ENCODE measurements at places on chromosomes 7 and 10.

DNA sequence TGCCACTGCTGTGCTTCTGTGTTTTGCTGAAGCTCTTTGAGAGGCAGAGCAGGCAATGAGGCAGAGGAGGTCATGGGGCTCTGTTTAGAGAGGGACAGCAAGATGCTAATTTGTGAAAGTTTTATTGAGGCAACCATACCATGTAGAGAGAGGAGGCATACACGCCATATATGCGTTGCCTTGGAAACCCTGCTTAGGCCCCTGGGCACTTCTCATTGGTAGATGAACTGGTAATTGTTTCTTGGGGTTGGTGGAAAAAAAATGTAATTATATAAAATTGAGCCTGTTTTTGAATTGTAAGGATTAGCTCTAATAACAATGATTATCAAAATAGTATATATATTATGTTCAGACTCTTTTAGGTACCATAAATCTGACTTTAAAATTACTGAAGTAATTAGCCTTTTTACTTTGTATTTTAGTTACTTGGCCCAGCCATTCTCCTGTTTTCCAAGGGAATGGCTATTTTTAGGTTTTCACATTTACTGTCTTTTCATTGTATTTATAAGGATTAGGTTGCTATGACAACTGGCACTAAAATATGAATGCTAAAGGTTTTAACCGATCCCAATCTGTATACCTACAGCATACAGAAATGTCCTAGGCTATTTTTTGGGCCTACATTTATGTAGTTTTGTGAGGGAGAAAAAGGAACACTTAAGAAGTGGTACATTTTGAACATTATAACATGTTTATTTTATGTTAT is 52.4 kb downstream of the BZW2 start:
- no peak for DNase-seq

DNA sequence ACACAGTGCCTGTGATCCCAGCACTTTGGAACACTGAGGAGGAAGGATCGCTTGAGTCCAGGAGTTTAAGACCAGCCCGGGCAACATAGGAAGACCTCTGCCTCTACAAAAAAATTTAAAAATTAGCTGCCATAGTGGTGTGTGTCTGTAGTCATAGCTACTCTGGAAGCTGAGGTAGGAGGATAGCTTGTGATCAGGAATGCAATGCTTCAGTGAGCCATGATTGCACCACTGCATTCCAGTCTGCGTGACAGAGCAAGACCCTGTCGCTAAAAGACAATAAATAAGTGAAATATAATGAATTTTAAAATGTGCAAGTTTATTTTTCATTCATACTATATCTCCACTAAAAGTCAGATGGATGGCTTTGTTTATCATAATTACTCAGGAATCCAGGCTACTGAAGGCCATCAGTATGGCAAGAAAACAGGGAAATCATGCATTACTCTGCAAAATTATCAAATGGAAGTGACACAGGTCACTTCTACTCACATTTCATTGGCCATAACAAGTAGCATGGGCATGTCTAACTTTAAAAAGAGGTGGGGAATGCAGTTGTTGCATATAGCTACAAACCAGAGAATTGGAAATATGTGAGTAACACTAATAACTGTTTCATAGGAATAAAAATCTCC is 32.9 kb upstream of the FAM3C start:
- no peak for DNase-seq

DNA sequence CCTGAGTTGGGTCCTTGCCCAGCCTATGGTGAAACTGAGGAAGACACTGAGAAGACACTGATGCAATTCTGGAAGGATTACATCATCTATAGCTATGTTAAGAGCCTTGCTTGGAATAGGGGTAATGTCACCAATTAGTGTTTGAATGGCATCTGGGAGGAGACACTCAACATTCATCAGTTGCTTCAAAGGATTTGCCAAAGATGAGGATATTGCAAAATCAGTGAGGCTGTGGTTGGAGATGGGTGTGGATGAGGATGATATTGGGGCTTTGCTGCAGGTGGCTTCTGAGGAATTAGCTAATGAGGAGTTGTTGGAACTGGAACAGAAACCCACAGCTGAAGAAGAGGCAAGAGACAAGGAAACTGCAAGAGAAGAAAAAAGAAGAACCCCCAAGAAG is 146.7 kb upstream of the SP4 start:
- DNase-seq, result no peak

GRCh38 chr7:90579181-90579688 is 16.9 kb upstream of the CDK14 start:
- DNase-seq, result peak; percentile 44

- DNase-seq, result peak; percentile 82
These were observed at the start of gene SEMA3A for GRCh38 chr7:84194484-84195271. SEMA3A (minus strand) TSS chr7:84194789; CDS start chr7:84194586, 203 bp downstream.

- no peak for DNase-seq
These were observed 72.9 kb upstream of the PRLHR start for GRCh38 chr10:118668228-118668952.

DNA sequence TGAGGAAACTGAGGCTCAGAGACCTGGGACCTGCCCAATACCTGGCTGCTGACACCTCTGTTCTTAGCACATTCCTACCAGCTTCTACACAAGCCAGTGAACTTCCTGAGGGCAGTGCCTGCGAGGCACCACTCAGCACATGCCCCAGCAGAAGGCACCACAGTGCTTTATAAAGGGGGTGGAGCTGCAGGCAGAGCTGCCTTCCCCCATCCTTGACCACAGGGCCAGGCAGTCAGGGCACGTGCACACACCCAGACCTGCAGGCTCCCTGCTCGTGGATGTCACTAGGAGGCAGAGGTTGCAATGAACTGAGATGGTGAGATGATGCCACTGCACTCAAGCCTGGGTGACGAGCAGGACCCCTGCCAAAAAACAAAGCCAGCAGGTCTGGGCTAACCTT is 39.2 kb upstream of the TUBB8 start:
- no peak for DNase-seq

GRCh38 chr10:123142701-123143161 is 5.2 kb upstream of the HMX2 start:
- no peak for DNase-seq

DNA sequence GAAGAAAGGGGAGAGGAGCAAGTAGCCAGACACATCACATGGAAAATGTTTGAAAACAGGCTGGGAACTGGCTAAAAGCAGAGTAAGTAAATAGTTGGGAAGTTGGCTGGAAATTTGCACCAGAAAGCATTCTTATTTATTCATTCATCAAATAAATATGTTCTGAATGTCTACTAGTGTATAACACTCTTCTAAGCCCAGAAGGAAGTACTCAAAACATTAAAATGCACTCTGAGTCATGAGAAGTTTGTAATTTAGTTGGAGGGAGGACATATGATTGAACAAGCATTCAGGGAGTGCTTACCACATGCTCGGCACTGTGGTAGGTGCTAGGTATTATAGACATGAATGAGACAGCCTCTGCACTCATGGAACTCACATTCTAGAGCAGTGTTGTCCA is 37.0 kb upstream of the CNNM1 start:
- DNase-seq, result peak; percentile 15

DNA sequence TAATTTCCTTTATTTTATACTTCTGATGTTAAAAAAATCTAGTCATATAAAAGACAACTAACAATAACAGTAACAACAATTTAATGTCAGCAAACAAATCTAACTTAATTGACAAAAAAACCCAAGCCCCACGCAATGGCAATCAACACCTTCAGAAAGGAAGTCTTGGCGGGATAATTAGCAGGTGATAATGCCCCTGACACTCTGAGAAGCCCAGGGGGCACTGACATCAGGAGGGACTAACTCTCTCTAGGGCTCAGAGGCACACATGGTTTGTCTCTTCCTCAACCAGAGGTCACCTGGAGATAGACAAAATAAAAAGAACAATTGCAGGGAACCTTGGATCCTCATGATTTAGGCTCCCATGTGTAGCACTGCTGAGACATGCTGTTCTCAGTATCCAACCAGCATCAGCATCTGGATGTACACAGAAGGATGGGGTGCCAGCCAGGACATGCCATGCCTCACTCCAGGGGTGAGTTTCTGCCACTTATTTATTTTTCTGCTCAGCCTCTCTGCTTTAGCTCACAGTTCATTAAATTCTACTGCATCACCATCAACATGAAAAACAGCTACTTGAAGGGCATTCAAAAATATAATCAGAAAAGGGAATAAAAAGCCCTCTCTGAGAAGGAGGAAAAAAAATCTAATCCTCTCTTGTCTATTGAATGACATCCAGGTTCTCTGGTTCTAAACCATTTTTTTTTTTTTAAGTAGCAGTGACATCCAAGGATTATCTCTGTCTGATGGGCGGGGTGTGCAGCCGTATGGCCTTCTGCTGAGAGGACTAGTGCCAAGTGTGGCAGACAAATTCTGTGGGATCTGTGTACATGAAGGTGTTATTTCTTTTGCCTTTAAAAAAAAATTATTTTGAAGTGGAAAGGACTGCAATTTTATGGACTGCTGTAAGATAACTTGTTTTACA is 96.3 kb downstream of the ATXN7L1 start:
- DNase-seq, result no peak

GRCh38 chr7:768881-769504 is 41.9 kb upstream of the PRKAR1B start:
- no peak for DNase-seq

- DNase-seq, result peak; percentile 77
These were observed 26.1 kb downstream of the ABCB1 start for GRCh38 chr7:87574630-87575029.

GRCh38 chr7:57867884-57868701 is 418.1 kb downstream of the ZNF716 start:
- DNase-seq, result no peak

DNA sequence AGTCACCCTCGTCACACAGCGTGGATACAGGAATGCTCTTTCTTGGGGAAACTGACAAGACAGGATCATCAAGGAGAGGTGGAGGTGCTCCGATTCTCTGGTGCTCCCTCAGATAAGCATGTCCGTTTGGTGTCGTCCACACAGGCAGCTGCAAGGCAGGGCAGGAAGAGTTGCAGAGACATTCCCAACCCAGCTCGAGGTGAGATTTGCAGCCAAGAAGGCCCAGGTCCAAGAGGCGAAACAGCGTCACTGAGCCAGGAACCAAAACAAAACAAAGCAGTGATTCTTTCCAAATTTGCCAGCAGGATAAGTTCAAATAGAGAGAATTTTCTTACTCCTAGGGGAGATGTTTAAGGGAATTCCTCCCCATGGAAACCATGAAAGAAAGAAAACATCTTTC is 386.5 kb upstream of the PFKP start:
- DNase-seq, result no peak

DNA sequence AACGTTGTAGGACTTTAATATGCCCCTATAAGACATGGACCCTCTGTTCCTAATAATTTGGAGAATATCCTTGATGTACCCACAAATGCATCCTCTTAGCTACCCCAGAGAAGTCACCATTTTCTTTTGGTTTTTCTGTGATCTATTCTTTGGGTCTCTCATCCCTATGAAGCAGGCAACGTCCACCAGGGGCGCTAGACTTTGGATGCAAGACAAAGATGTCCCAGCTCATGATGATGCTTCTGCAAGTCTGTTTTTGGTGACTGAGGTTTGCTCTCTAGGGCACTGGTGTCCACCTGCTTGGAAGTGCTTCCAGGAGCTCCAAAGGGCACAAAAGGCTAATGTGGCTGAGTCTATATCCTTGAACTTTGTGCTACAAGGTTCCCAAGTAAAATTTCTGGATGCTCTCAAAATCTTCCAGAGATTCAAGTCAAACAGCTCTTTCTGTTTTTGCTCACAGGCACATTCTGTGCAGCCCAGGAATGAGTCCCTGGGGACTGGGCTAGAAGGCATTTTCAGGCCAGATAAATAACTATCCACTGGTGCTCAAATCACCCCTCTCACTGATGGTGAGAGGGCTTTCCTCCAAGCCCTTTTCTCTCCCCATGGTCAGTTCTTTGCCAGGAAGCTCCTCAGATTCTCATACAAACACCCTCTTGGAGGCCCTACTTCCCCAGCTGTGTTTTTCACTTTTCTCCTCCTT is 166.4 kb downstream of the C7orf25 start:
- peak; percentile 54 for DNase-seq

DNA sequence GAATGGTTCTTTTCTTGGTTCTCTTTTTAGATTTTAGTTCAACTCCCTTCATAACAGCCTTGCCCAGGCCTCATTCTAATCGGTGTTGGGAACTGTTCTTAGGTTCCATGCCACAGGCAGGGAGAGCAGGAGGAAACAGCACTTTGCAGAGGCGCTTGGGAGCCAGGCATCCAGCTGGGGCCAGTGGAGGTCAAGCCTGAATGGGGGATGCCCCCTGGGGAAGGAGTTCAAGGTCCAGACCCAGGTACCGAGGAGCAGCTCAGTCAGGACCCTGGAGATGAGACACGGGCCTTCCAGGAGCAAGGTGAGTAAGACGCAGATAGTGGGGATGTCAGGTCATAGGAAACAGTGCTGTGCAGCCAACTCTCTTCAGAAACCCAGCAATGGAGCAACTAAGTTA is 4.5 kb downstream of the ZSCAN25 start:
- DNase-seq, result no peak

- DNase-seq, result no peak
These were observed 26.0 kb upstream of the ITGA8 start for GRCh38 chr10:15745751-15746150.

DNA sequence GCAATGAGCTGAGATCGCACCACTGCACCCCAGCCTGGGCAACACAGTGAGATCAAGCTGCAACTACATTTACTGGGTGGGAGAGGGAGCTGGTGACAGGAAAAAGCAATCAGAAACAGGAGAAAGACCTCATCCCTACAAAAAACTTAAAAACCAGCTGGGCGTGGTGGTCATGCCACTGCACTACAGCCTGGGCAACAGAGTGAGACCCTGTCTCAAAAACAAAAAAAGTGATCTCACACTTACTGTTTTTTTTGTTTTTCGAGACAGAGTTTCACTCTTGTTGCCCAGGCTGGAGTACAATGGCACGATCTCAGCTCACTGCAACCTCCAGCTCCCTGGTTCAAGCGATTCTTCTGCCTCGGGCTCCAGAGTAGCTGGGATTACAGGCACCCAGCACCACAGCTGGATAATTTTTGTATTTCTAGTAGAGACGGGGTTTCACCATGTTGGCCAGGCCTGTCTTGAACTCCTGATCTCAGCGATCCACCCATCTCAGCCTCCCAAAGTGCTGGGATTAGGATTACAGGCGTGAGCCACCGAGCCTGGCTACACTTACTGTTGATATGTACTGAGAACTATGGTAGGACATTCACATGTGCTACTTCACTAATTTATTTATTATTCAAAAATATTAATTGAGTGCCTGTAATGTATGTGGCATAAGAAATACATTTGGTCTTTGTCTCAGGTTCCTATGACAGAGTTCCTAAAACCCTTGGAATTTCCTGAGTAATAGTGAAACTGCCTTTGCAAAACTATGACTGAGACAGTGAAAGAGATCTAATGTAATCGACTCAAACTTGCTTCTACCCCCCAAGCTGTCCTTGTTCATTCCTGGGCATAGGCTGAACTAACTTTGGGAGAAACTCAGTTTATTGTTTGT is 27.7 kb upstream of the NRBF2 start:
- DNase-seq, result no peak

DNA sequence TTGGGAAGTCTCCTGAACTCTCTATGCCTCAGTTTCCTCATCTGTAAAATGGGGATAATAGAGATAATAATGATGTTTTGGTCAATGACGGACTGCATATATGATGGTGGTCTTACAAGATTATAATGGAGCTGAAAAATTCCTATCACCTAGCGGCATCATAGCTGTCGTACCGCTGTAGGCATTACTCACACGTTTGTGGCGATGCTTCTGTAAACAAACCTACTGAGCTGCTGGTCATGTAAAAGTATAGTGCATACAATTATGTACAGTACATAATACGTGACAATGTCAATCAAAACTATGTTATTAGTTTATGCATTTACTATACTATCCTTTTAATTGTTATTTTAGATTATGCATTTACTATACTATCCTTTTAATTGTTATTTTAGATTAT is 339.1 kb upstream of the NPVF start:
- peak; percentile 89 for DNase-seq
